Foreskin melanocyte (primary cell): ENCODE measurements at places on chromosomes 12 and 14.

DNA sequence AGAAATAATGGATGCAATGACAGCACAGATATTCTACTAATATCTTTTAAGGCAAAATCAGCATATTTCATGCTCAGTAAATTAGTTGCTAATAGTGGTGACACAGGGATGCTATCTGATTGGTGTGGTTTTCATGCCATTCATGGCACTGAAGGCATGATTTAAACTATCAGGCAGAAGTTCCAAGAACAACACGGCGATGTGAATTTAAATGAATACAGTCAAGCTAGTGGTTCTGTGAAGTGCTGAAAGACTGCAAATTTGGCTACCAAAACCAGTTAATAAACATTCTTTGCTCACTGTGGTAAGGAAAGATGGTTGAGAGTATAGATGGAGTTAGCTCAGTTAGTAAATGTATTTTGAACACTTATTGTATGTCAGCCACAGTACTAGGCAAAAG is 272.0 kb upstream of the DIO2 start:
- no peak for DNase-seq

DNA sequence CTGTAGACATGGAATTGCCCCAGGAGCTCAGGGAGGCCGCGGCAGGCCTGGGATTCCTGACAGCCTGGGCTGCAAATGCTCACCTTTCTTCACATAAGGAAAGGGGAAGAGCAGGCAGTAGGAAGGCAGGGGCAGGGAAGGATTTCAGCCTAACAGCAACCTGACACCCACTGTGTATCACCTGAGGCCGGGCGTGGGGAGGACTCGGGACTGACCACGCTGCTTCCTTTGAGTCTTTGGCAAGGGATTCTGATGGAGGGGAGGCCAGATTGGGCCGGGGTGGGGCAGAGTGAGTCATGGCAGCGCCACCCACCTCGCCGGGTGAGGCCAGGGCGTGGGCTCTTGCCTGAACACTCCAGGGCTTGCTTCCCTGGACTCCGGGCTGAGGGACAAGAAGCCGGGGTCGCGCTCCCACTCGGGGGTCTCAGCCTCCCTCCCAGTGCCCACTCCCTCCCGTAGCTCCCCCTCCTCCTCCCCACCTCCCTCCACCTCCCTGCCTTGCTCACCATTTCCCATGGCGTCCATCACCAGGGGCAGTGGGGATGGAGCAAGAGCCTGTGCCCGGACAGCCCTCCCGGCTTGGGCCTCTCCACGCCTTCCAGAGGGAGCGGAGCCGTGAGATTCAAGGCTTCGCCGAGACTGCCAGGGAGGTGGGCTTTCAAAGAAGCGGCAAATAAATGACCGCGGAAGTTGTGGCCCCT is 247.9 kb upstream of the RTL1 start:
- DNase-seq = no peak

- DNase-seq = no peak
Measured at GRCh38 chr14:92917956-92918355, 5.0 kb upstream of the CHGA start.

DNA sequence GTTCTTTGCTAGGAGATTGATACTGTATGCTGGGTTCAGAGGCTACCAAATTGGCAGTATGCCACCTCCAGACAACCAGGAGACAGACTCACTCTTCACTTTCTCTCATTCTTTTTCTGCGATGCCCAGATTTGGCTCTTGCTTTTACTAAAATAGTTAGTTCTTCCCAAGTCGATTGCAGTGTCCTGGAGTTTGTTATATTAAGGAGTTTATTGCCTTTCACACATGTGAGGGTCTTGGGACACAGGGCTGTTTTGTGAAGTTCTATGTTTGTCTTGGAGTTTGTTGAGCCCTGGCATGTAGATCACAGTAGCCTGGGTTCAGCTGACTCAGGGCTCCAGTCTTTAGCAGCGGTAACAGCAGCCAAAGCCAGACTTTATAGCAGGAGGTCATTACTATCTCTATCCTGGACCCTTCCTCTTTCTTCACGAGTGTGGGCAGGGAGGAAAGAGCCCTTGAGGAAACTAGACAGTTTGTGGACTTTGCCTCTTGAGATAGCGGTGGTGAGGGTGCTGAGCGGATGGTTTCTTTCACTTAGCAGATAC is 1.6 kb downstream of the MLEC start:
- no peak for DNase-seq

- DNase-seq = no peak
Measured at GRCh38 chr12:80884651-80885050, 53.1 kb downstream of the LIN7A start.

DNA sequence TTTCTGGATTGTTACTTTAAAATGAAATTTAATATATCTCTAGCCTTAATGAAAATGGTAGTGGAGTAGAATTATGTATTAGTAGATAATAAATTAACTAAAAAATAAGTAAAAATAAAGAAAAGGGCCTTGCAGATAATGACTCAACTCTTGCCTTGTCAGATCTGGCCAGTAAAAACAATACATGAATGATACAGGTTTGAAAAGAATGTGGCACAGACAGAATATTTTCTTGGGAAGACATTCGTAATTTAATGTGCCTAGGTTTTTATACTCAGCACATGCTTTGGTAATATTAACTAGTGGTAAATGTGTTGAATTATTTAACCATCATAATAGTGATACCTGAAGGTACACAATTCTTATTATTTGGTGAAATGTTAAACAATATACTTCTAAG is 28.3 kb downstream of the ATF7IP start:
- no peak for DNase-seq

DNA sequence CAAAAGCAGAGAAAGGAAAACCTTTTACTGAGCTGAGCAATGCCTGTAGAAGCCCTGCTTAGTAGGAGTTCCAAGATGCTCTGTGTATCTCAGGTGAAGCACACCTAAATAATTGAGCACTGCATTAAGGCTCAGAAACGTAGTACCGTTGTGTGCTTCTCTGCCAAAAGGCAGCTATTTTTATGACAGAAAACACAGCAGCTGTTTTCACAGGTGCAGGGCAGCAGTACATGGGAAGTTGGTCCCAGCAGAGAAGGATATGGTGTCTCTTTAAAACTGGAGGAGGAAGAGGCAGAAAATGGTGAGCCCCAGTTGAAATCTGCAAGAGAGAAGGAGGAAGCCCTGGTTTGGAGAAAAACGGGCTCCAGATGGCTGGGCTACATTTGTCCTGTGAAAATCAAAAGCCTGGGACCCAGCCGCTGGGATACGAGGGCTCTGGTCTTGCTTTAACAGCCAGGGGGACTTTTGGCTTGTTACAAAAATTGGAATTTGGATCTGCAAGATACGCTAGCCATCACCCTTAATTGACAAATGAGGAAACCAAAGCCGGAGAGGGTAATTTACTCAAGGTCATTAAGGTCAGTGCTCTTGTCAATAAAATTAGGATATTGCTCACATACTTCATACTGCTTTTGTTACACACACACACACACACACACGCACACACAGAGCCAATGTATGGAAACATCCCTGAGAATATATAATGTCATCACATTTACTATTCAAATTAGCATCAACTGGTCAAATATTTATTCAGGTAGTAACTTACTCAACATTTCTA is 27.3 kb downstream of the SPRING1 start:
- DNase-seq = no peak

GRCh38 chr12:5417500-5417899 is 14.4 kb upstream of the NTF3 start:
- no peak for DNase-seq

- no peak for DNase-seq
Measured at GRCh38 chr12:15605881-15606590, 183.2 kb downstream of the EPS8 start.
